HuH-7.5 (cell line): ENCODE measurements at places on chromosomes 2 and 18.

DNA sequence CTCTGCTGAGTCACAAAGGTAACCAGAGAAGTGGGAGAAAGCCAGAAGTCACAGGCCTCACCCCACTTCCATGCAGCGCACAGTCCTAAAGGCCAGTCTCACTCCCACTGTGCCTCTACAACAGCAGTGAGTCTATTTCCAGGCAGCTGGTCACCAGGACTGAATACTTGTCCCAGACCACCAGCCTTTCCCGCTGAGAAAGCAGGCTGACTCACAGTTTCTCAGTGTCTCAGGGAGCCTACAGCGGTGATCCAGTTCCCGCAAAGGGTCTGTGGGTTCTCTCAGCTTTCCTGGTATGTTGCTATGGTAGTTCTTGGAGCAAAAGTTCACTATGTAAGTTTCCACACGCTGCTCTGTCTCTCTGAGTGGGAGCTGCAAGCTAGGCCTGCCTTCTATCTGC, 622.5 kb downstream of the RNF144A start:
- DNase-seq = no peak

DNA sequence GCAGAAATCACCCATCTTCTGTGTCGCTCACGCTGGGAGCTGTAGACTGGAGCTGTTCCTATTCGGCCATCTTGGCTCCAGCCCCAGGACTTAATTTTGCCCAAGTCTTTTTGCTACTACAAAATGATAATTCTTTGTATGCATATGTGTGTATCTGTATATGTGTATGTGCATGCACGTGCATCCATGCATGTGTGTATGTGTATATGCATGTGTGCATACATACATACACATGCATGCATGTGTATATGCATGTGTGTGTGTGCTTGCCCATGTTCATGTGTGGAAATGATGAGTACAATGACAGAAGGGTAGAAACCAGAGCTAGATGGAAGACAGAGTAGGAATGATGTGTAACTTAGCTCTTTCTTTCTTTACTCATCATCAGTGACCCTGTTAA, 497.9 kb upstream of the SPRED2 start:
- no peak for DNase-seq

DNA sequence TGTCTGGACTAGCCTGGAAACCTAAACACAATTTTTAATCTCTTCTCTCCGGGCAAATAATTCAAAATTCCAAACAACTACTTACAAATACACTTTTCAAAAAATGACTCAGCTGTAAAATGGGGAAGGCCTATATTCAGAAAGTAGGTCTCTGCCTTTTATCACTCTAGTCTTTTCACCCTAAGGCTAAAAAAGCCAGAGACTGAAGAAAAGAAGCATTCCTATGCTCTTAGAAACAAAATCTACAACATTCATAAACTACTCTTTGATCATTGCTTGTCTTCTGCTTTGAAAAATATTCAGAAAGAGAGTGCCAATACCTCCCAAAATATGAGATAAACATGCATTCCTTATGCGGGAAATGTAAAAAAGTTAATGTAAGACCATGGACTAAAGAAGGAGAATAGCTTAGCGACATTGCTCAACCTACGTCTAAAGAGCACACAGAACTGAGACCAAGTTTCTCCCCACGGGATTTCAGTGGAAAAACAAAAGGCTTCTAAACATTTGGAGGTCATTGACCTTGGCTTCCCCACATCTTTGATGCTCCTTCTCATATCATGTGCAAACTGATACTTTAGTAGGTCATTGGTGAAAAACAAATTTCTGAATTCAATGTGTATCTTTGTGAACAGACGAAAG, 74.4 kb upstream of the EPB41L3 start:
- no peak for DNase-seq

- no peak for DNase-seq
These were observed 2.1 kb downstream of the COL4A4 start for GRCh38 chr2:227161947-227162346.

DNA sequence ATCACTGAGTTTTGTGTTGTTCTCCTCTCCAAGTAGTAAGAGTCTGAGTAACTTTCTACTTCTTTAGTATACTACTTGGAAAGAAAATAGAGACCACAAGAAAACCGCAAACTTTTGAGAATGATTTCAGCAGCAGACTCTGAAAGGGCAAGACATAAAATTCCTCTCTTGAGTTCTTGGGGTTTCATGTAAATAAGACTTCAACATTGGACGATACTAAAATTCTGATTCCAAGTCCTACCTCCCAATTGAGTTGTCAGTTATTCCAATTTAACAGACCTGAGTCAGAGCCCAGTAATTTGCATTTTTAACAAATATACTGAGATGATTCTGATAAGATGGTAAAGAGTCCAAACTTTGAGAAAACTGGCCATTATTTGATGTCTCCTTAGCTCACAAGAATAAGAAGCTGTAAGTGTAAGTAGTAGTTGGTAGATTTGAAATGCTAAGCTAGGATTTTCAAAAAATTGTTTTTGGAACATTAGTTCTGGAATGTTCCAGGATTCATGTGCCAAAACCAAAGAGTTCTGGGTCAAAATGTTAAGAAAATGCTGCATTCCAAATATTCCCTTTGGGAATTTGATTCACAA, 261.6 kb upstream of the SPOPL start:
- no peak for DNase-seq

DNA sequence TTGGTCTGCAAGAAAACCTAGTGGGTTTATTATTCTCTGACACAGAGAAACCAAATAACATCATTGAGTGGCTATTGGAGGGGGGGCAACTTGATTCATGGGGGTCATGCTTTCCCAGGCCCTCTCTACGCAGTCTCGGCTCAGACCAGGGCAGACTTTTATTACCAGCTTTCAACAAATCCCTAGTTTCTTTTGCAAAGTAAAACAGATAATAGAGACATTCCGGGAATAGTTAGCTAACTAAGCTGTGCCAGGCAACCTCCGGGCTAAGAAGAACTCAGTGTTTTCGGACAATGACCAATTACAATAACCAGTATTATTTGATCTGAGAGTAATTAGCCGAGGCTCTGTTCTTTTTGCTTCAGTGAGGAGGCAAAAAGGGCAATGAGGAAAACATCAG, 66.3 kb downstream of the CDK15 start:
- no peak for DNase-seq

DNA sequence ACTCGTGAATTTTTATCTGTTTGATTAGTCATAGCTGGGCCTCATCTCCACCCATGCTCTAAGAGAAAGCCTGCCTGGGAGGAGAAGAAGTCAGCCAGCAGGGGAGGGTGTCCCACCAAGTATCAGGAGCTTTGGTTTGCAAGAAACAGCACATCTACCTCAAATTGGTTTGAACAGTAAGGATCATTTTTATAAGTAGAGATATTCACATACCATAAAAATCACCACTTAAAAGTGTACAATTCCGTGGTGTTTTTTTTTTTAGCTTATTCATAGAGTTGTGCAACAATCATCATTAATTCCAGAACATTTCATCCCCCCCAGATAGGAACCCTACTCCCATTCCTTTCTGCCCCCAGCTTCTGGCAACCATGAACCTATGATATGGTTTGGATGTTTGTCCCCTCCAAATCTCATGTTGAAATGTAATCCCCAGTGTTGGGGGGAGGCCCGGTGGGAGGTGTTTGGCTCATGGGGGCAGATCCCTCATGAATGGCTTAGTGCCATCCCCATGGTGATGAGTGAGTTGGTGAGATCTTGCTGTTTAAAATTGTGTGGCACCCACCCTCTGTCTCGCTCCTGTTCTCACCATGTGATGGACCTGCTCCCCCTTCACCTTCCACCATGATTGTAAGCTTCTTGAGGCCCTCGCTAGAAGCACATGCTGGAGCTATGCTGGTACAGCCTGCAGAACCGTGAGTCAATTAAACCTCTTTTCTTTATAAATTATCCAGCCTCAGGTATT, 36.2 kb upstream of the HS6ST1 start:
- no peak for DNase-seq

- DNase-seq = no peak
These were observed 428.2 kb upstream of the KCNH7 start for GRCh38 chr2:163266772-163267171.

DNA sequence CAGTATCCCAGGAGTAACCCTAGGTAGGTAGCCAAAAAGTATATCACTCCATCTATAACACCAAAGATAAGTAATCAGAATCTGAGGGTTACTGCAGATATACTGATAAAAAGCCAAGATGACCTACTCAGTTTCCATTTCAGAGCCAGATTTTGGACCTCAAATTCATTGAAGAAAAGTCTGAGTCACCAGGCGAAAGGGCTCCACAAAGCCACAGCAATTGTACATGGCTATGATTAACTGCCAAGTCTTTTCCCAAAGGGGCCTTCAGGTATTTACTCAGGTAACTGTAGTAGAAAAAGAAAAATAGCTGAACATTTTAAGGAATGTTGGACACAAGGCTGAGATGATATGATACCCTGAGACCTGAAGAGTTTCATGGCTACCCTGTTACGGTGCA, 75.6 kb upstream of the KCNH7 start:
- no peak for DNase-seq

- no peak for DNase-seq
These were observed 31.0 kb downstream of the GKN2 start for GRCh38 chr2:68921646-68922045.

- peak; percentile 26 for DNase-seq
These were observed 607 bp downstream of the LAMA3 start for GRCh38 chr18:23689616-23690504.

DNA sequence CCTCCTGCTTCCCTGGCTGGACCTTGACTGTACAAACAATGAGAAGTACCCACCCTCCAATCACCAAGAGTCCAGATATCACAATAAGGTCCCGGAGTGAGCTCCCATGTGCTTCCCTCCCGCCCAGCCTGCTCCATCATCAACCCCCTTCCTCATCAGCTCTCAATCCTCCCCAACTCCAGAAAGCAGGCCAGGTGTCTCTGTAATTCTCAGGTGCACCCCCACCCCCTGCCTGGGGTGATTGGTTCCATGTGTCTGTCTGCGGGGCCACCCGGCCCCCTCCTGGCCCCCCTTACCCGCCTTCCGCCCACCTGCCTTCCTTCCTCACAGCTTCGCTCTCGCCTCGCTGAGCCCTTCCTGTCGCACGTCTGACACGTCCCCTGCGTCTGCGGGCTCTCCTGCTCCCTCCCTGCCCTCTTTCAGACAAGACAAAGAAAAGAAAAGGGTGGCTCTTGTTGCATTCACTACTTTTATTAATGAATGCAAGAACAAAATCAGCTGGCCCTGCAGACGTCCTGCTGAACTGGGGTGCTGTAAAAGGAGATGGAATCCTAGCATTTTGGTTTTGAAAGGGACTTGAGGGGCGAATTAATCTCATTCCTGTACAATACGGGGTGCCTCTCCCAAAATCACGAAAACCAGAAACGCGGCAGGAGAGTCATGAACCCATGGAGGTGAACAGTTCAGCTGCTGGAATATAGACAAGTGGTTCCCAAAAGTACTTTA, 26.5 kb upstream of the IGFBP2 start:
- no peak for DNase-seq

- no peak for DNase-seq
These were observed 18.0 kb upstream of the ACKR3 start for GRCh38 chr2:236551471-236552211.

GRCh38 chr18:13545514-13545913, 180.8 kb downstream of the FAM210A start:
- DNase-seq = no peak

DNA sequence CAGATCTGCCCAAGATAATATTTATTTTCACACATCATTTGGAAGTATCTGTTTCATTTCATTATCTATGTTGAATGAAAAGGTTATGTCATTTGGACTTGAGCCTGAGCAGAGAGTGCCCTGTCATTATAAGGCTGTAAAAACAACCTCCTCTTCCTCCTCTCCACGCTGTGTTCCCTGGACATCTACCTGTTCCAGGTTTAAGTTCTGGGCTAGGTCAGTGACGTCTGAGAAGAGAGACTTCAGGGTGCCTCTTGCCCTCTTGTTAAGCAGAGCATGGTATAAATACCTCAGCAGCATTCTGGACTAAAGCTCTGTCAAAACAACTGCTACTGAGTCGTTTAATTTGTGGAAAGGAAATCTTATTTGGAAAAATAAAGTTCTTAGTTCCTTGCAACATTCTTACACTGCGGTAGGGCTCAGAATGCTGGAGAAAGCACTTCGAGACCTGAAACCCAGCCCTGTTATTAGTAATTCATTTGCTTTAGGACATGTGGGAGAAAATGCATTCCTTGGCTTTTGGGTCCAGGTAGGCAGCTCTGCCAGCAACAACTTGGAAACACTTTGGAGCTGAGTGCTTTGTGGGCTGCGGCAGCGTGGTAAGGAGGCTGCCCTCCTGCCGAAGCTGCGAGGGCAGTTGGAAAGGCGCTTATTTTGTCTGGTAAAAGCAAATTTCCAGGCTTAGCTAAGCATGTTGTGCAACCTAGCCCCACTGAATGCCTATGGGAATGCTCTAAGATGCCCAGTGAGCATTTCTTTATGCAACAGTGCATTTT, 91.8 kb upstream of the NEDD4L start:
- no peak for DNase-seq

GRCh38 chr2:235658351-235659174, 164.7 kb downstream of the AGAP1 start:
- DNase-seq = no peak

DNA sequence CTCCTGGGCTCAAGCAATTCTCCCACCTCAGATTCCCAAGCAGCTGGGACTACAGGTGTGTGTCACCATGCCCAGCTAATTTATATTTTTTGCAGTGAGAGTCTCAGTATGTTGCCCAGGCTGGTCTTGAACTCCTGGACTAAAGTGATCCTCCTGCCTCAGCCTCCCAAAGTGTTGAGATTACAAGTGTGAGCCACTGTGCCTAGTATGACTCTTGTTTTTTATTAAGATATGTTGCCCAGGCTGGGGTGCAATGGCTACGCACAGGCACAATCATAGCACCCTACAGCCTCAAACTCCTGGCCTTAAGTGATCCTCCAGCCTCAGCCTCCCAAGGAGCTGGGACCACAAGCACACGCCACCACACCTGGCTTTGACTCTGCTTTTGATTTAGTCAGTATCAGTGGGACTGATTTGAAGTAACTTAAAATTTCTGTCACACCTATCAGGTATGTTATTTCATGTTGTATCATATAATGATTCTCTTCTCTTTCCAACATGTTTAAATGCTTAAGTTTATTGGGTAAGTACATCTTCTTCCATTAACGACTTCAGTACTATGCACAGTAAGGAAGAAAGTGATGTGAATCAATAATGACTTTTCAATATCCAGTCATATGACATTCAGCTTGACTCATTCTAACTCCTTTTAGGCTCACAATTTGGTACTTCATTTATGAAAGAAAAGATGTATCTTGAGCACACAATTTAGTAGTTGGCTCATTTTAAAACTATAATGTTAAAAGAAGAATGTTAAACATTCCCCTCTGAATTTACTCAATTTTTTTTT, 6.3 kb downstream of the PPP4R3B start:
- no peak for DNase-seq

- no peak for DNase-seq
These were observed 6.2 kb downstream of the TTL start for GRCh38 chr2:112488201-112488600.
